Type B pancreatic cell (in vitro differentiated cells): ENCODE measurements at places on chromosomes 7 and 10.

DNA sequence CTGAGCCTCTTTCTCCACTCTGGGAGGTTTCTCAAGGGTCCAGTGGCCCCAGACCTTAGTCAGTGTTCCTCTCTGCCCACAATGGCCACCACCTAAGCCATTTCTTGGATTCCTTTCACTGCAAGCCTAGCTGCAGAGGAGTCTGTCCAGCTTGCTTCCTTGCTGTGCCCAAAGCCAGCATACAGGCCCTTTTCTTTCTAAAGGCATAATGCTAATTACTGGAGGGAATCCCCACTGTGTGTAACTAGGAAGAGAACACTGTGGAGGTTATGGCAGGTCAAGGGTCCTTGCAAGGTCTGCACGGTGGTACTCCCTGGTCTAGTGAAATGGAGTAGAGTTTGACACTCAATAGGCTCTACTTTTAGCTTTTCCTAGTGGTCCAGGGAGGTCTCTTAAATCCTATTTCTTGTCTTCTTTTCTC is 70.4 kb upstream of the CC2D2B start:
- DNase-seq = no peak

DNA sequence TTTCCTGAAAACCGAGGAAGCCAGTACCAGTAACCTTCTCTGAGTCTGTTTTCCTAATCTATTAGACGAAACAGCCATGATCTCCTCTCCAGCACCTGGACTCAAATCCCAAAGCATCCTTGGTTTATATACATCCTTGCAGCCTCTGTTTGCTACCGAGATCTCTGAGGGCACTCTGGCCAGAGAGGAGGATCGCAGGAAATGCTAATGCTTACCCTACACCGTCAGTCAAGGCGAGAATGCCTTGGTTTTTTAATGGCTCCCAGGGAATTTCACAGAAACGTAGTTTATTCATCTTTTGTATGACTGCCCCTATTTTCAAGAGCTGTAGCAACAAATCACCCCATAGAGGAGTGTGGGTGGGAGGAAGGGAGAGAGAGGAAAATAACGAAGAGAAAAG is 91.5 kb upstream of the CALN1 start:
- DNase-seq = no peak

GRCh38 chr10:1200866-1201807 is 145.0 kb downstream of the WDR37 start:
- DNase-seq = no peak

DNA sequence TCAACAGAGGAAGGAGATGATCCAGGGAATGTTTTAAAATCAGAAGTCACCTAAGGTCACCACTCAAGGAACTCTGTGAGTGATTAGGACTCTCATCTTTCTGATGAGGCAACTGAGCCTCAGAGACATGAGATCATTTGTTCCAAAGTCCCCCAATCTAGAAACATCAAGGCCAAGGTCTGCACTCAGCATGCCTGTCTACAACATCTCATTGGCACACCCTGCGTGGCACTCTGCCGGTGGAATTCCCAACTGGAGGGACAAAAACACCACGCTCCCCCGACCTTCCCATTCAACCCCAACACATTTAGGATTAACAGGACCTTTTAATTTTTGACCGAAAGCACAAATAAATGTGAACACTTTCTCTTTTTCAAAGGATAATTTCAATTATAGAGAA is 31.4 kb downstream of the CPXM2 start:
- no peak for DNase-seq

DNA sequence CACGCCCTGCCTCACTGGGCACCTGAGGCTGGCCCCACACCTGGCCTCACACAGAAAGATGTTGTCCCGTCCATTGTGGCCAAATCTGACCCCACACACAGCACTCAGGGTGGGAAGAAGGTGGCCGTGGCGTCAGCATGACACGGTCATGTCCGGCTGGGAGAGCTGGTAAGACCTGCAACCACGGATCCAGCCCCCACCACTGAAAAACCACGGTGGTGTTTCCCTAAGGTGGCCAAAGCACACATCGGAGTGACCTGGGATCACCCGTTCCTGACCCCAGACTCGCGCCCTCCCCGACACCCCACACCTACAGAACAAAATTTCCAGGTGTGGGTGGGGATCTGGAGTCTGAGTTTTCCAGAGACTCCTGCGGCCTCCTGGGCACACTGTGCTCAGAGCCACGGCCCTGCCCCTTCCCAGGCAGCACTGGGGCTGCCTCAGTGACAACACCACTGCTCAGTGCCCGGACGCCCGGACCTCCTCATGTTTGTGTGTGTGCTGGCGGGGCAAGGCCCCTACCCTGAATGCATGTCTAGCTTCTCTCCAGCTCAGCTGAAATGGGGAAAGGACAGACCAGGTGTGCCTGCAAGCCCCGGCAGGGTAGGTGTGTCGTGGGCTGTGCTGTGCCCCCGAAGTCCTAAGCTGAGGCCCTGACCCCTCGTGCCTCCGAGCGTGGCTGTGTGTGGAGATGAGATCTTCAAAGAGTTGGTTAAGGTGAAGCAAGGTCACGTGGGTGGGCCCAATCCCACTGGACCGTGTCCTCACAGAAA is 36.1 kb downstream of the STK32C start:
- no peak for DNase-seq

- DNase-seq = no peak
Observed at GRCh38 chr10:25327273-25327672, 152.5 kb downstream of the GPR158 start.

DNA sequence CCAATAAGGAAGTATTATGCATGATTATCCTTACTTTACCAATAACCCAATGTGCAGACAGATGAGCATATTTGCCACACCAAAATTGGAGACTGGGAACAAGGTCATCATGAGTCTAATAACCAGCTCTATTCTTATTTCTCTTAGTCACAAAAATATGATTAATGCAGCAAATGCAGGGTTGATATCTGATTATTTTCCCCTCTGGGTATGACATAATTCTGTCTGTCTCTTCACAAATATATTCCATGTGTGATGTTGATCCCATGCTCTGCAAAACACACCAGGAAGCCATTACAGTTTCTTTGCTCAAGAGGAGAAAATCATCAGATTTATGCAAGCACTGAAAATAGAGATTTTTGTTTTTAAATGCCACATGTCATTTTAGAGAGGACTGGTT is 196.5 kb upstream of the DGKB start:
- DNase-seq = no peak

DNA sequence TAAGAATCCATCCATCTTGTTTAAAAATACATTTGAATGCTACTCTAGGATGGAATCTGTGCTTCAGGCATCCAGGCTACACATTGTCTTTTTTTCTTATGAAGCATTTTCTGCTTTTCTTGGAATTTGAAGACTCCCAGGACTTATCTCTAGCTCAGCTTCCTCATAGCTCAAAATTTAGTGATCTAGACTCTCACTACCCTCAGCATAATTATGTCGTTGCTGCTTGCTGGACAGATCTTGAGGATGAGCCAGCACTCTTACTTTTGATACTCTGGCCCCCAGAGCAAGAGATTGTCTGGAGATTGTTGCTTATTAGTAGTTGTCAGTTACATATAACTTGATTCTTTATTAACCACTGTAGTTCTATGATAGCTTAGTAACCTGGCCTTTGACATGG is 83.3 kb upstream of the FGL2 start:
- DNase-seq = no peak

DNA sequence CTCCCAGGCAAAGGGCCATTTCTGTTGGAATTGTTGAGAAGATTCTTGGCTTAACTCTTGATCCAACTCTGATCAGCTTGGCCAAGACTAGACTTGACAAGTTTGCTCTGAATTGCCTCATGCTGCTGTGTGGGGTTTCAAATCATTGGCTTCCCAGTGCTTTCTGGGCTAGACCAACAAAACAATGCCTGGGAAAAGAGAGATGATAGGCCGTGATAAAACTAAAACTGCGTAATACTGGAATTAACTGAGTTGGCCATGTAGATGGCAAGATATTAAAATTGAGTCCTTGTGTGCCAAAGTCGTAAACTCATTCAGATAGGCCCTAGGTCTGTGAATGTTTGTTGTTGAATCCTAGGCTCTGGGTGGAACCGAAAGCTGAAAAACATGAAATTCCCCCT is 222.6 kb downstream of the MGMT start:
- no peak for DNase-seq

GRCh38 chr7:132652507-132652906 is 76.2 kb upstream of the PLXNA4 start:
- no peak for DNase-seq
